Activated naive CD4-positive, alpha-beta T cell (primary cell): ENCODE measurements at places on chromosomes 5 and 9.

DNA sequence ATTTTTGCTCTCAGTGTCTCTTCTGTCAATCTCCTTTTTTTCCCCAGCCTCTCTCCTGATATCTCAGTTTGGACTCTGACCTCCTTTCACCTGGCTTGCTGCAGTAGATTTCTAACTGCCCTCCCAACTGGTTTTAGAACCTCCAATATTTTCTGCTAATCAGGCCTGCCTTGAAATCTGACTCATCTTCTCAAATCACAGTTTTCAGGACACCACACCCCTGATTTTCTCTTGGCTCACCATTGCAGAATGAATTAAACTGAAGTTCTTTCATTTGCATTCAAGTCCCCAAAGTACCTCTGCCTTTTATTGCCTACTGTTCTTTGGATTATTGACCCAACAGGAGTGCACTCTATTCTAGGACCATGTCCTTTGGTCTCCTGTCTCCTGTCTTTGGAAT is 310.4 kb upstream of the TRPC7 start:
- no peak for DNase-seq

DNA sequence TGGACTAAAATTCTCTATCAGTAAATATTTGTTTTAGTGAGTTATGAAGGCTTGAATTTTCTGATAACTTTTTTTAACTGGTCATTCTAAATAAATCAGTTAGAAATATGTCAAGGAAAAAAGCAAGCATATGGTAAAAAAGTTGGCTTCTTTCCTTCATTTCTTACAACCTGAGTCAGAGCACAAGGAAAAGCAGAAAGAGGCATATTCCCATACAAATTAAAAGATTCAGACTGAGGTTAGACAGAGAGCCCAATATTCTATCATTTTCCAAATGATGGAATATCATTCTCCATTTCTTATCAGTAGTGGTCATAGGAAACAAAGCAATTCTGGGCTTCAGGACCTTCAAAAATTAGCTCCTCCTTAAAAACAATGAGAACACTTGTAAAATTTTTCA is 732.1 kb downstream of the MAT2B start:
- no peak for DNase-seq

DNA sequence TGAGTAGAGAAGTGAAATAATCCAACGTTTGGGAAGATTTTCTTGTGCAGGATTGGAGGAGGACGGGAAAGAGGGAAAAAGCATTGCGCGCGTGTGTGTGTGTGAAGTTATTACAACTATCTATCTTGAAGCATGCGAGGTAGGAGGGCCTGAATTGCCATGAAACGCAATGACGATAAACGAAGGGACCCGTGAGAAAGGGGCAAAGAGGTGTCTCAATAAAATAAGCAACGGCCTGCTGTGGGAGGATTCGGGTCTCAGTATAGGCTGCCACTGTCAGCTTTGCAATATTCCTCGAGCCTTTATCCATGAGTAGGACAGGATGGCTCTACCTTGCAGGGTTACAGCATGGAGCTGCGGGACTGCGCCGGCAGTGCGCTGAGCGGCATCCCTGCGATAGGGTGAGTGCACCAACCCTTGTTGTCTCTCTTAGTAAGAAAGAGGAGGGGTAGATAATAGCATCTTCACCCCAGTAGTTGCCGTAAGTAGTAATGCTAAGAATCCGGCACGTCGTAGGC is 631 bp upstream of the RCL1 start:
- DNase-seq = no peak

DNA sequence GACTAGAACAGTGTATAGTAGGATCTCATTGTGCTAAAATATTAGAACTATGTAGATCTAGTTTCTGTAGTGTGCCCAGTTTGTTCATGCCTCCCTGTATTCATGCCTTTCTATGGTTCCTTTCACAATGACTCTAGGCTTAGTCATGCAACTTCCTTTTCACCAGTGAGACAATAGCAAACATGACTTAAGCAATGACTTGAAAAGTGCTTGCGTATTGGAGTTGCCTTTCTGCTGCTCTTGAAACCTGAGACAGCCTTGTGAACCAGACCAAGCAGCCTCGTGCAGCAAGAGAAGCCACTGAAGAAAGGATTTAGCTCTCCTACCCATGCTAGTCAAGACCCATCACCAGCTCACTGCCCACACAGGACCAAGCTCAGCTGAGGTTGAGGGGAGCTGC is 294.5 kb upstream of the TAS2R1 start:
- DNase-seq = no peak

- no peak for DNase-seq
Measured at GRCh38 chr5:63686938-63687337, 275.3 kb downstream of the HTR1A start.

- no peak for DNase-seq
Measured at GRCh38 chr5:56962286-56962685, 10.4 kb upstream of the MIER3 start.

DNA sequence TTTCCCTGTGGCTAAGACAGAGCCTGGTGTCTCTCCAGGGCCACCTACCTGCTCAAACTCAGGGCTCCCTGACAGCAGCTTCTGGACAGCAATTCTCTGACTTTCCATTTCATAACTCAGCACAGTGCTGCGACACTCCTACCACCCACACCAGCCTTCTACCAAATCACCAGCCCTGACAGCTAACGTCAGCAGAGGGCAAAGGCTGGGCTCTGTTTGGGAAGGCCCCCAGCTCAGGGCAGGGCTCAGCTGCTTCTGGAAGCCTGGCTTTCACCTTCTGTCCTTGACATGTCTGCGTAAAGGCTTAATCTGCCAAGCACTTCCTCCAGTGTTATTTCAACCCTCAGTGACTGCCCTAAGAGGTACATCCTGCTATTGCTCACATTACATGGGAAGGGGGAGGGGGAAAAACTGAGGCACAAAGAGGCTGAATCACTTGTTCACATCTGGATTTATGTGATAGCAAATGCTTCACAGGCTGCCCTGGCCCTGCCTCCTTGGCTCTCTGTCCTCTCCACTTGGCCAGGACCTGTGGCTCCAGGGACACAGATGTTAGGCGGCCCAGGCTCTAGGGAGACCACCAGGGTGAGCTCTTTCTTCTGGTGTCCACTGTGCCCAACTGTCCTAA is 102.5 kb upstream of the PANK3 start:
- DNase-seq = no peak

- DNase-seq = no peak
Measured at GRCh38 chr5:168531987-168532864, 3.1 kb downstream of the FBLL1 start.

- no peak for DNase-seq
Measured at GRCh38 chr9:137140151-137141012, 1.4 kb downstream of the GRIN1 start.

GRCh38 chr9:84285381-84285780 is 55.2 kb downstream of the SLC28A3 start:
- no peak for DNase-seq

- no peak for DNase-seq
Measured at GRCh38 chr5:107067395-107067794, 603.3 kb downstream of the EFNA5 start.

- no peak for DNase-seq
Measured at GRCh38 chr5:111126896-111127295, 34.7 kb downstream of the WDR36 start.

- DNase-seq = no peak
Measured at GRCh38 chr5:14928661-14929060, 57.1 kb upstream of the ANKH start.

DNA sequence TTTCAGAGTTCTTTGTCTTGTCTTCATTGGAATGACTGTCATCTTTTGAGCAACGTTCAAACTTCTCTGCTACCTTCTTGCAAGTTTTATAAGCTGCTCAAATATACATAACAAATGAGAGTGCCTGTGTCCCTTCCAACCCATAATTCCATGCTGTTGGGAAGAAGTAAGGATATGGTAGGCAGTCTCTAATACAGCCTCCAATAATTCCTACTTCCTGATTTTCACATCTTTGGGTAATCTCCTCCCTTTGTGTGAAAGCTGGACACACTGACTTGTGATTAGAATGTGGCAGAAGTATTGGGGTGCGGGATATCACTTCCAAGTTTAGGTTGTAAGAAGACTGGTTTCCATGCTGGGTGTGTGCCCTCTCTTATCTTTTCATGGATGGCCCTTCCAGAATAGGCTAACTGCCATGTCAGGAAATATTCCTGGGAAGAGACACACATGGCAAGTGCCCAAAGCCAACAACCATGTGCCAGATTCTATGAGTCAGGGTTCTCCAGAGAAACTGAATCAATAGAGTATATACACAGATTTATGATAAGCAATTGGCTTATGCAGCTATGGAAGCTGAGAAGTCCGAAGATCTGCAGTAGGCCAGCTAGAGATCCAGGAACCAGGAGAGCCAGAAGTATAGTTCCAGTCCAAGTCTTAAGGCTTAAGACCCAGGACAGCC is 531.3 kb downstream of the NTRK2 start:
- DNase-seq = no peak

DNA sequence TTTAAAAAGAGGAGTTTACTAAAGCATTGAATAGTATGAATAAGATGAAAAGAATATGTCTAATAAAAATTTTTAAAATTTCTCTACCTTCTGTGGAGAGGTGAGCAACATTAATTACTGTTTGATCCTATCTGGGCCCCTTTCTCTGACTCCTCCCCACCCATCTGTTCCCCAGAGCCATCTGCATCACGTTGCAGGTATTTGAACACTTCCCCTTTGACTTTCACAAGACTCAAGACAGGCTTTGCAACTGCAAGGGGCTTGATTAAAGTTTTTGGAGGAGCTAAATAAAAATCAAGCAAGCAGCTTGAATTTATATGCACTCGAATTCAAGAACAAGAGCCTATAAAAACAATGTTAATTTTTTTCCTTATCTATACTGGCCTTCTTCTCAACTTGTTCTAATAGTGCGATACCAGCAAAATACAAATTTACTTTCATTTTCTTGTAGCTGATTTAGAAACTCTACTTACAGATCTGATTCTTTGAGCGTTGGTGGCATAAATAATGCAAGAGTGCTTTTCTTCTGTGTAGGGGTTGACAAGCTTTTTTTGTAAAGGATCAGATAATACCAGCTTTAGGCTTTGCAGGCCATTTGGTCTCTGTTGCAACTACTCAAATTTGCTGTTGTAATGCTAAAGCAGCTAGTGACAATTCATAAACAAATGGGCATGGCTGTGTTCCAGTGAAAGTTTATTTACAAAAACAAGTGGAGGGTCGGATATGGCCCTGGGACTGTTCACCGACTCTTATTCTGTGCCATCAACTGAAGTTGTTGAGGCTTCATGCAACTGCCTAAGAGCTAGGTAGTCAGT is 21.2 kb downstream of the TXNDC8 start:
- DNase-seq = no peak

DNA sequence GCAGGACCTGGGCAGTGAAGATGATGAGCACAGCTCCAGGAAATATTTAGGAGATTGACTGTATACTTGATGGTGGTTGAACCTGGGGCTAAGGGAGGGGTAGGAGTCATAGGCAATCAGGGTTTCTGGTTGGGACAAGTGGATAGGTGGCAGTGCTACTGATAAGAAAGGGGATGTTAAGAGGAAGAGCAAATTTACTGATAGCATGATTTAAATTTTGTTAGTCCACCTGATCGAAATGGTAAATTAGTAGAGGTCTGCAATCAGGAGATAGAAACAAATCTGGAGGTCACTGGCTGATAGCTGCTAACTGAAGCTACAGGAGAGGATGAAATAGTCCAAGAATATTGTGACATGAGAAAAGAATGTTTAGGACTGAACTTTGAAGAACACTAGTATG is 5.7 kb upstream of the C5orf34 start:
- no peak for DNase-seq

- DNase-seq = no peak
Measured at GRCh38 chr5:129691220-129691619, 56.7 kb upstream of the MINAR2 start.

GRCh38 chr9:37639841-37640240 is 10.9 kb upstream of the FRMPD1 start:
- no peak for DNase-seq

DNA sequence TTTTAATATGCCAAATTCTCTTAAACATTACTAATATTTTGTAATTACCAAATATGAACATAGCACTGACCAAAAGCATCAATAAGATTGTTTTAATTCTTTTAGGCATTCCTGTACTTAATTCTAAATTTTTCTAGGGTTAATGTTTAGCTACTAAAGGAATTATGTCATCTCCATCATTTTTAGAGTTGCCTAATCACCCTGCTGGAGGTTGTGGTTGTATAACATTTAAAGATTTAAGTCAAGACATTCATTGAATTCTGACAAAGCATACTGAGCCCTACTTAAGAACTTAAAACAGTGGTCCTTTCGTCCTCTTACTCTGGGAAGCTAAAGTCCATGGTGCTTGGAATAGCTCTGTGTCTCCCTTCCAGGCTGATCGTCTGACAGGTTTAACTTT is 28.1 kb upstream of the DAB2 start:
- no peak for DNase-seq

GRCh38 chr5:17192191-17192590 is 25.2 kb upstream of the BASP1 start:
- DNase-seq = no peak

DNA sequence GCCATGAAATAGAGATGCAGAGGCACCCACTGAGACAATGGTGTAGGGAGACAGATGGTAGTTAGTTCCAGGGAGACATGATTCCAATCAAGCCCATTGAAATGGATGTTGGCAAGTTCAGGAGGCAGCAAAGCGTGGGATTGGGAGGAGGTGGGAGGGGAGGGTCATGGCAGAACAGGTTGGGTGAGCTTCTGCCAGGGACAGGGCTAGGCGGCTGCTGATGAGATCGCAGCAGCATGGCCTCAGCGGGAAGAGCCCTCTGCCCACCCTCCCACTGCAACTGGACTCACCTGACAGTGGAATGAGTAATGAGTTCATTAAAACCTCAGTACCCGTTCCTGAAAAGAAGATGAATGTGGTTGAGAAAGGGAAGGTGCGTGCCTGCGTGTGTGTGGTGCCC is 418.2 kb downstream of the CDK5RAP2 start:
- DNase-seq = no peak

GRCh38 chr9:85742597-85742936 is 813 bp upstream of the AGTPBP1 start:
- no peak for DNase-seq

- no peak for DNase-seq
Measured at GRCh38 chr9:19385786-19386501, 5.9 kb upstream of the RPS6 start.

GRCh38 chr9:126819482-126819881 is 14.6 kb downstream of the ZBTB43 start:
- no peak for DNase-seq

GRCh38 chr5:133370904-133371303 is 241.4 kb downstream of the FSTL4 start:
- no peak for DNase-seq

DNA sequence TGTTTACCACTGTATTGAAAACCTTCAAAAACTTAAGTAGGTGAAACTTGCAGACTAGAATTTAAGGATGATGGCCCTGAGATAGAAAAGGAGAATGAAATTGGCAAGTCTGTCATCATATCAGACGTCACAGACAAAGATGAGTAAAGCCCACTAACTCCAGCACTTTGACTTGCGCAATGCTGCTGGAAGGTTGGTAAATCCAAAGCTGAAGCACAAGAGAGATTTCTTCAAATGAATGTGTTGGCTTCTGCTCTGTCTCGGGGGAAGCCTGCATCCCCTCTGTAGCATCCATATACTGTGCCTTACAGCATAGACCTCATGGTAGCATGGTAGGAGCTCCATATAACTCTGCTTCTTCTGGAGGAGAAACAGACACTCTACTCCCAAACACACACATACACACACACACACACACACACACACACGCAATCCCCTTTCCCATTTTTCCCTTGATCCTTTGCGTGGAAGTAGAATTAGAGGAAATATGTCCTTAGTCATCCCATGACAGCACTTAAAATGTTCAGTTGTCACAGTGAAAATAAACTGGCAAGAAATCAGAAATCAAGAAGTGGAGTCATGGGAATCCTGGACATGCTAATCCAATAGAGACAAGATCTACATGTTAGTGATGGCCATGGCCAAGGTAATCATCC is 241.5 kb downstream of the NR3C1 start:
- no peak for DNase-seq
